ENCODE measurements at places on chromosomes 5 and 9. TPM values are rescaled to one million over a fixed set of nuclear protein-coding genes. Genes with fewer than 3 reads are reported as not detected.

GRCh38 chr9:132670457-132671391 lies at the start of gene GTF3C4:
TSS of gene GTF3C4 (plus strand) at chr9:132670464. CDS start at chr9:132670599, 135 bp downstream.
- DNase-seq: no peak

DNA sequence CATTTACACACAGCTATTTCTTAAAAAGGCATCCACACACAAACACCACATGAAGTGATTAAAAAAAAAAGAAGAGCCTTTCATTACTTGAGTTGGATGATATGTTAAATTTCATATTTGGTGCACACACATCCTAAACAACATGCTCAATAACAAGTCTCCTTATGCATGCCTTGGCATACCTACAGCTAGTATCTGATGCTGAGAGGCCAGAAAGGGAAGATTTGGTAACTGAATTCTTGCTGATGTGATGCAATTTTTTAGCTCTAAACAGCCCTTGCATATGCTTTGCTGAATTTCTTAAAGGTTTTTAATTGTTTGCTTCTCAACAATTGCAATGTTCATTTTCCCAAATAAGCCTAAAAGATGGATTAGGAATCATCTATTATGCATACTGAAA lies 338.8 kb downstream of the ARL15 start:
- no peak for DNase-seq

GRCh38 chr5:5708367-5708919 lies 286.0 kb downstream of the ICE1 start:
- DNase-seq: no peak

DNA sequence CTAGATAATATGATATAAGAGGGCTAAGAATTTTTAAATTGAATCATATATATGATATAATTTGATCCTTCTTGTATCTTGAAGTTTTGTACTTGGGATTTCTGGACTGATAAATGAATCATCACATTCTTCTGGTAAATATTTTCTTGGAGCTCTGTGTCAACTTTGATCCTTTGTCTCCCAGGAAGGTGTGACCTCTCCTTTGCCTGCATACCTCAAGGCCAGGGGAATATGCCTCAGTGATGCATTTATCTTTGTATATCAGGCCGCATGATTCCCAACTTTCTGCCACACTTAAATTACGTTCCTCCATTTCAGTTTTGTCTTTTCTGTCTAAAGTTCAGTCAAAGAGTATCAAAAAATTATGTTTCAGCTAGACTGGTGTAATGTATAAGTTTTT lies 101.2 kb downstream of the NLN start:
- peak; percentile 62 for DNase-seq

DNA sequence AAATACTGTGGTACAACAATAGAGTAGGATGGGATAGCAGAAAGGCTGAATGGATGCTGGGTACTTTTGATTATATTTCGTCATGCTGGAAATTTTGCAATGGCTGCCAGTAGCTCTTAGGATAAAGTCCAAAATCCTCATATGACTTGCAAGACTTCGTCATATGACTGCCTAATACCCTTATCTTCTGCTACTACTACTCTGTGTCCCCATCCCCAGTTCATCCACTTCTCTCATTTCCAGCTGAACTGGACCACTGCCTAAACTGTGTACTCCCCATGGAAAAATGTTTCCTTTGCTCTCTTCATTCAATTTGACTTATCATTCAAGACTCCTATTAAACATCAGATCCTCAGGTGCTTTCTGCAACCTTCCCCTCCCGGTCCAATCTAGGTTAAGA lies 212.9 kb downstream of the BRINP1 start:
- no peak for DNase-seq

DNA sequence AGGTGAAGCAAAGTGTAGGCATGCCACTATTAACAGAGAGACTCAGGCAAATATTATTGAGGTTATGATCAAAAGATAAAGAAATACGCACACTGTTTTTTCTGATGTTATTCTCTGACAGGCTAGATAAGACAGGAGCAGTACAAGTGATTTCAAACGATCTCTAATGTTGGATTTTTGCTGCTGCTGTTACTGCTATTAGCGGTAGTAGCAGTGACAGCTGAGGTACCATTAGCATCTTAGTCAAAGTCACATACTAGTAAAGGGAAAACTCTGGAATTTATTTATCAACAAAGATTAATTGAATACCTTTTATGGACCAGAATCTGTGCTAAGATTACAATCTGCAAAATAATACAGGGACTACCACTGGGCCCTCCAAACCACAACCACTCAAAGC lies 362.4 kb upstream of the CDH6 start:
- no peak for DNase-seq

DNA sequence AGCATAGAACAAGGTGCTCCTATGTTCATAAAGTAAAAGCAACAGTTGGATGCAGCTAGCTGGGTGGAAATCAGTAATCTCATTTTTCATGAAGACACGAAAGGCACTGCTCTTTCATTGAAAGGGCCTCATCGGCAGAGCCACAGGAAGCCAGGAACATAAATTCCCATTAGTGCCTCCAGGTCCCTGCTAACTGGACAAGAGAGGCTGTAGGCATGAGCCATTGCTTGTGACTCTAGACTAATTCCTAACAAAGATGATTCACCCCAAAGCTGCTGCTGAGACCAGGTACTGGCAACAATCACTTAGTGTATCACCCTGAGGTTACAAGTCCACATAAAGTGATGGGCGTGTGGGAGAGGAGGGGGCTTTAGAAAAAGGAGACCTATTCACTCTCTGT lies 141.8 kb downstream of the BRINP1 start:
- no peak for DNase-seq

- no peak for DNase-seq
Observed at GRCh38 chr9:134293611-134294152, 32.6 kb upstream of the RXRA start.

GRCh38 chr5:82355496-82355895 lies 77.3 kb upstream of the RPS23 start:
- DNase-seq: no peak

- DNase-seq: no peak
Observed at GRCh38 chr5:22577711-22578110, 275.4 kb downstream of the CDH12 start.

- DNase-seq: no peak
Observed at GRCh38 chr5:73985145-73985544, 359.1 kb downstream of the ARHGEF28 start.

DNA sequence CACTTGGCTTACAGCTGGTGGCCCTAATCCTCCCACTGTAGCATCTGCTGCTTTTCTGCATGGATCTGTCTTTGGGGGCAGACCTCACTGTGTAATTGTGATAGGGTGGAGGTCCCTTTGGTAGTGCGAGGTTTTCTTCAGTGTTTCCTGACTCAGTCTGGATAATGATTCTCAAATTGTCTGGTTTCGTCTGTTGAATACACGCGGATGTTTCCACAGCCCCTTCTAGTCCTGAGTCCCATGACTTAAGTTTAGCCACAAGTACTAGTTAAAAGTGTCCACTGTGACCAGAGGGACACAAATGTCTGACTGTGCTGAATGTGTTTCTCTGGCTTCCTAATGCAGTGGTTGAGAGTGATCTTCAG lies 70.5 kb downstream of the LMNB1 start:
- no peak for DNase-seq

- no peak for DNase-seq
Observed at GRCh38 chr5:80240368-80240986, 15.4 kb downstream of the SERINC5 start.

DNA sequence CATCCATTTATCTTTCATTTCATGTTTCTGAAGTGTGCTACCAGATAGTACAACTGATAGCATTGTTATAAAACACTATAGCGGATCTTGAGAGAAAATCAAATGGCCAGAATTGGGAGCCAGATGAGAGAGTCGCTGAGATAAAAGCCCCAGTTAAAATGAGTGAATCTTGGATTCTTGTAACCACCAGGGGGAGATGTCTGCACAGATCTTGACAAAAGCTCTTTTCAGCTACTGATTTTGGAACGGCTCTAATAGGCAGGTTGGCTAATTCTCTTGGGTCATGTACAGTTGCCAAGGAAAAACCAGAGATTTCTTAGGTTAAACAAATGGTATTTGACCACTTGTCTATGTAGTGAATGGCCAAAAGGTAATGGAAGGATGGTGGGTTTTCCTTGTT lies 21.7 kb downstream of the F2RL2 start:
- no peak for DNase-seq

DNA sequence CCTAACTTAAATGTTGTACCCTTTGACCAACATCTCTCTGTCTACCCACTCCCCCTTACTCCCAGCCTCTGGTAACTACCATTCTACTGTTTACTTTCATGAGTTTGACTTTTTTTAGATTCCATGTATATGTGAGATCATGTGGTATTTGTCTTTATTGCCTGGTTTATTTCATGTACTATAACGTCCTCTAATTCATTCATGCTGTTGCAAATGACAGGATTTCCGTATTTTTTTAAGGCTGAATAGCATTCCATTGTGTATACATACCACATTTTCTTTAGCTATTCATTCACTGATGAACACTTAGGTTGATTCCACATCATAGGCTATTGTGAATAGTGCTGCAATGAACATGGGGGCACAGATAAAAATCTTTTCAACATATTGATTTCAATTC lies 11.8 kb upstream of the NDUFB6 start:
- DNase-seq: no peak

DNA sequence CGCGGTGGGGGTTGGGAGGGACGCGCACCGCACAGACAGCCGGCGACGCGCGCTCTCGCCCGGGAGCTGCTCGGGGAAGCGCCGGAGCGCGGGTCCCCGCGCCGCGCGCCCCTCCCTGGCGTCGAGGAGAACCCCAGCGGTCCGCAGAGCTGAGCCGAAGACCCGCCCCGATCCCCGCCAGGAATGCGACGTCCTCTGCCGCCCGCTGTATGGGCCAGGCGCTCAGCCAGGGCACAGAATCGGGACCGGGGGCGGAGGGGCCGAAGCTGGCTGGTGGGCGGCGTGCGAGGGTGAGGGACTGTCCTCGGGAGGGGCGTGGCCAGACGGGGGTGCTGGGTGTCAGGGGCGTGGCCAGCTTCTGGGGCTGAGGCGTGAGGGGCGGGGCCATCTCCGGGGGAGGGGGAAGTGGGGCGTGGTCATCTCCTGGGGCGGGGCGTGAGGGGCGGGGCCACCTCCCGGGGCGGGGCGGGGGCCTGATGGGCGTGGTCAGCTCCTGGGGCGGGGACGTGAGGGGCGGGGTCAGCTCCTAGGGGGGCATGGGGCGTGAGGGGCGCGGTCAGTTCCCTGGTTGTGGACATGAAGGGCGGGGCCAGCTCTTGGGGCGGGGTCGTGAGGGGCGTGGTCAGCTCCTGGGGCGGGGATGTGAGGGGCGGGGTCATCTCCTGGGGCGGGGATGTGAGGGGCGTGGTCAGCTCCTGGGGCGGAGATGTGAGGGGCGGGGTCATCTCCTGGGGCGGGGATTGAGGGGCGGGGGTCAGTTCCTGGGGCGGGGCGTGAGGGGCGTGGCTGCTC lies 965 bp downstream of the PTGDS start:
- no peak for DNase-seq

DNA sequence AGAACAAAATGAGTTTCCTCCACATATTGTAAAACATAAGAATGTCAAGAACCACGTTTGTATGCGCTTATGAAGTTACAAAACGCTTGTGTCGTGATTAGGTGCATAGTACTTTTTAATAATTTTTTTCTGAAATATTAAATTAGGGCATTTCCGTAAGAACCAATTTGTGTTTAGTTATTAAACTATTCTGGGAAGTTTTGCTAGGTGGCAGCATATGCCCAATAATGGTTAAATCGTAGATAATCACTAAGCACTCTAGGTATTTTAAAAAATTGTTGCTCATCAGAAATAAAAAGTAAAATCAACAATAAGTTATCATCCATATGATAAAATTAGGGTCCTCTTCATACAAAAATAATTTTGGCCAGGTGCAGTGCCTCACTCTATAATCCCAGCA lies 5.4 kb downstream of the SRFBP1 start:
- no peak for DNase-seq

DNA sequence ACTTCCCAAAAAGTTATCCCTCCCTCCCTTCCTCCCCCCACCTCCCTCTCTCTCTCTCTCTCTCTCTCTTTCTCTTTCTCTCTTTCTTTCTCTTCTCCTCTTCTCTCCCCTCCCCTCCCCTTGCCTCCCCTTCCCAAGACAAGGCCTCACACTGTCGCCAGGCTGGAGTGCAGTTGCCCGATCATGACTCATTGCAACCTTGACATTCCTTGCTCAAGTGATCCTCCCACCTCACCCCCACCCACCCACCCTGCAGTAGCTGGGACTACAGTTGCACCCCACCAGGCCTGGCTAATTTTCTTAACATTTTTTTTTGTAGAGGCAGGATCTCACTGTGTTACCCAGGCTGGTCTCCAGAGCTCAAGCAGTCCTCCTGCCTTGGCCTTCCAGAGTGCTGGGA lies 32.8 kb downstream of the VPS13A start:
- DNase-seq: no peak

DNA sequence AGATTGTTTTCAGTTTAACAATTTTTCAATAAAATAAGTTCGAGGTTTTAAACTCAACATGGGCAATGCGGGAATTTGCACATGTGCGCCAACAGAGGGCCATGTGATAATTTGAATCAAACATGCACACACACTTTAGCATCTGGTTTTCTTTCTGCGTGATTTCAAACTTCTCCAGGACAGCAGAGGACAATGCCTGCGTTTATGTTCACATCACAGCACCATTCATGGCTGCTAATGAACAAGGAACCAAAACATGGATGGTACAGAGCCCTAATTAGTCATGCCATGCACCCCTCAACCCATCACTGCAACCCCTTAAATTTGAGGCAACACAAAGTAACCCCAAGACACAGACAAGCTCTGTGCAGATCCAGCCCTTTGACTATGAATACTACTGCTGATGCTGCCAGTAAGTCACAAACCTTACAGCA lies 2.8 kb downstream of the SHC3 start:
- DNase-seq: no peak

GRCh38 chr5:17327048-17327625 lies 109.7 kb downstream of the BASP1 start:
- DNase-seq: no peak

GRCh38 chr9:20512106-20512505 lies 110.2 kb downstream of the MLLT3 start:
- no peak for DNase-seq

- DNase-seq: no peak
Observed at GRCh38 chr5:60584304-60584703, 115.7 kb downstream of the DEPDC1B start.

GRCh38 chr9:68975365-68976043 lies 38.4 kb downstream of the PRKACG start:
- DNase-seq: no peak

DNA sequence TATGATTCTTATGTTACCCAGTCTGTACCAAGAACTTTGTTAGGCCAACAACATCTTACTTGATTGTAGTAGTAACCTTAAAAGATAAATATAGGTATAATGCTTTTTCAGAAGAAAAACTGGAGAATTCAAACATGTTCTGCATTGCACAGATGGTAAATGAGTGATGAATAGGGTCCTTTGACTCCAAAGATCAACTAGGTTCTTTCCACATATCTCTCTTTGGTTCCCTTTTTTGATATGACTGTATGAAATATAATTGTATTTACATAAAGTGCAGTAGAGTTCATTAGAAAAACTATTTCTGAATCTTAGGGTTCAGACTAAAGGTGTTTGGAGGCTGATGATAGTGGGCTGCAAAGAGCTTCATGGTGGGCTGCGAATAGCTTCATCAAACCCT lies 150.5 kb upstream of the CDKN2B start:
- no peak for DNase-seq

- no peak for DNase-seq
Observed at GRCh38 chr5:114249823-114250222, 112.0 kb upstream of the KCNN2 start.

- no peak for DNase-seq
Observed at GRCh38 chr5:99771296-99771695, 763.9 kb upstream of the FAM174A start.

The GRIA1 gene
- not detected for total RNA-seq

The LCN9 gene
- total RNA-seq: not detected

The PRDM9 gene
- not detected for total RNA-seq

The SMIM33 gene
- total RNA-seq: not detected

The TLE1 gene
- 124 TPM for total RNA-seq

The BARHL1 gene
- total RNA-seq: not detected

The DOK3 gene
- total RNA-seq: 0.36 TPM

The SHISAL2B gene
- total RNA-seq: not detected

All from epithelial cell of proximal tubule (primary cell).